ENCODE measurements at places on chromosomes 11 and 22.

DNA sequence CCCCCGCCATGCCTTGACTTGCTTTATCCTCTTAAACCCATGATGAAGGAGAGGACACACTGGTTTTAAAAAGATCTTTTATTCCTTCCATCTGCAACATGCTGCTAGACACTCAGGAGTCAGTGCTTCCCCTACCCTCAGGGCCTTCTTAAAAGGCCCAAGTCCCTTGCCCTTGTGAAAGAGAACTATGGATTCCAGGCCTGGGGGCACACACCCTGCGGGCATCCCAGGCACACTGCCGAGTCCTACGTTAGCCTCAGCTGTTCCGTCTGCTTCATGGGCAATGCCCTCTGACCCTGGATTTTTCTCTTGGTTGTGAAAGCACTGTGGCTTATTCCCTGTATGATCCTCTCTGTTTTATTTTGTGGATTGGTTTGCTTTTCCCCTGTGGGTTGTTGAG is 35.1 kb upstream of the RAB1B start:
- no peak for DNase-seq

DNA sequence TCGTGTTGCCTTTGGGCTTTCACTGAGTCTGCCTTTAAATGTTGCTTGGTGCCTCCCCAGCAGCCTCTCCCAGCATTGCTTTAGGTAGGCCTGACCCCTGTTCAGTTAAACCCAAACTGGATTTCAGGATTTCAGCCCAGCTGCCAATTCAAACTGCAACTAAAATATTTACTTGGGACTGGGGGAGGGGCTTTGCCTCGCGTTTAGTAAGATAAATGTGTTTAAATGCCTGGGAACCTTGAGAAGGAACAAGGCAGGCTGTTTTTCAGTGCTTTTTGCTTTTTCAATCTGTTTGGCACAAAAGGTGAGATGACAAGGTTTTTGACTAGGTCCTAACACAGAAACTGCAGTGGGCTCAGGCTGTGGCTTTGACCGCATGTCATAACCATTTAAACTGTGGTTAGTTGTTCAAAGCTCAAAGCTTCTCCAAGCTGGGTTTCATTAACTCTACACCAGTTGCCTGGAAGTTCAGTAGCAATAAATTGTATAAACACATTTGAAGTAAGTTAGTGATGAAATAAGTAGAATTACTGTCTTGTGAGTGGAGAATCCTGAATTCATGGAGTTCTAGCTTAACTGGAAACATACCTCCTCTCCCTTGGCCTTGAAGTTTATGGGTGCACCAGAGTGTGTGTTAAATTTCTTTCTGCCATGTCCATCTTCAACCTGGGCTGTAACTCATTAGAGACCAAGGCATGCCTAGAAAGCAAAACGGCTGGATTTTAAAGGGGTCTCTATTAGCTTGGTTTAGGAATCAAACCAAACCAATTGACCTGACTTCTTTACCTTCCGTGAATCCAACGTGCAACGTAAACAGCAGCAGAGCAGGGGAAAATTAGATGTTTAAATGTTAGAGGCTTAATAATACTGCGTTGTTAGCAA is 3.6 kb downstream of the PKNOX2 start:
- DNase-seq = no peak

DNA sequence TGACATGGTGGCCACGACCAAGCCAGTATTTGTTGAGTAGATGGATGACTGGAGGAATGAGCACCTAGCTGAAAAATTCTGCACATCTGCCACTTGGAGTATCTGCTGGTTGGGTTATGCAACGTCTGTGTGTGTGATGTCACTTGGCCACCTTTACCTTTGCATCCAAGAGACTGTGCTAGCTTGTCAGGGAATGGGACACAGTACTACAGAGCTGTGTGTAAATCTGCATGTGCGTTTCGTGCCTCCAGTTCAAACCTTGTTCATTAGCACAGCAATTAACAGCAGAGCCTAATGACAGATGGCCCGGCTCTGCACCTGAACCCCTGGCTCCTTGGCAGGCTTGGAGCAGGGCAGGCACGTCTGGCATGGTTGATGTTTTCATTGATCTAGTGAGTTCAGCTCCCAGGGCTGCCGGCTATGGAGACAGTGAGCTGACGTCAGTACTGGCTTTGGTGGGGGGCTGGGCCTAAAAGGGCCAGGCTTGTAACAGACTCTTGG is 188.4 kb upstream of the NAV2 start:
- DNase-seq = no peak

DNA sequence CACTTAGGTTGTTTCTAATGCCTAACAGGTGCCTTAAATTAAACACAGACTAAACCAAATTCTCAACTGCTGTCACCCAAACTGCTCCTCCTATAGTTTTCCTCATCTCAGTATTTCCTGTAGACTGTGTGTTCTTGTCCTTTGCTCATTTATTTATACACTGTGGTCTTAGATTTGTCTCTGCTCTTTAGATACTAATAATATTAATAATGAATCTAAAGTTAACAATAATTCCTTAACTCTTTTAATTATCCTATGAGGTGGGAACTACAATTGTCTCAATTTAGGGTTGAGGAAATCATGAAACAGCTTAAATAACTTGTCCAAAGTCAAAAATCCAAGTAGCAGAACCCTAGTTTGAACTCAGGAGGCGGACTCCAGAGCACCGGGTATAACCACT is 43.9 kb upstream of the YPEL1 start:
- no peak for DNase-seq

DNA sequence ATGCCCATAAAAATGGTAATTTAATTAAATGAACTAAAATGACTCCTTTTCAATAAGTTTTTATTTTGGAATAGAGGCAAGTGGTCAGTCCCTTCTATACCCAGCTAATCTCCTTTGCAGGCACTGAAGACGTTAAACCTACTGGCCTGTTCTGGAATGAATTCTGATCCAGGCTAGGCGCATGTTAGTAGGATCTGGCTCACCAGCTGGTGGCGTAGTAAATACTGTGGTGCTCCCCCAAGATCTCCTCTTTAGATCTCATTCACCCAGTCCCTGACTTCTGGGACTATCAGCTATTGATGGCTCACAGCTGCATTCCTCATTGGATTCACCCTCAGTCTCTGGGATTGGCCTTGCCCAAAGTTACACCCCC is 173.7 kb upstream of the DDI1 start:
- DNase-seq = no peak

DNA sequence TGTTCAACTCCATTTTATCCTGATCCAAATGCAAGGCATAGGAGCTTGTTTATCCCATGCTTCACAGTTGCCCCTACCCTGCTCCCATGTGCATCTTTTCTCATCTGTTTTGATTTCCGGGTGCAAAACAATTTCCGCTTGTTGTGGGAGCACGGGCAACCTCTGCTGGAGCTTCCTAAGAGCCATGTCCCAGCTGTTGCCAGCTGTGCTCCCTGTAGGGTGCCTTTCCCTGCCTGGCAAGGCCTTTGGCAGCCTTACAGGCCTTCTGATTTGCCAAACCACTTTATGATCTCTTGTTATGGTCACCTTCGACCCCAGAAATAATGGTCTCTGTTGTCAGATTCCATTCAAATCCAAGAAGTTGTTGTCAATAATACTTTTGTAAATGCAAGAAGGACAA is 1038.5 kb downstream of the OPCML start:
- DNase-seq = no peak

GRCh38 chr11:128909438-128910125 is 18.4 kb downstream of the KCNJ5 start:
- no peak for DNase-seq

DNA sequence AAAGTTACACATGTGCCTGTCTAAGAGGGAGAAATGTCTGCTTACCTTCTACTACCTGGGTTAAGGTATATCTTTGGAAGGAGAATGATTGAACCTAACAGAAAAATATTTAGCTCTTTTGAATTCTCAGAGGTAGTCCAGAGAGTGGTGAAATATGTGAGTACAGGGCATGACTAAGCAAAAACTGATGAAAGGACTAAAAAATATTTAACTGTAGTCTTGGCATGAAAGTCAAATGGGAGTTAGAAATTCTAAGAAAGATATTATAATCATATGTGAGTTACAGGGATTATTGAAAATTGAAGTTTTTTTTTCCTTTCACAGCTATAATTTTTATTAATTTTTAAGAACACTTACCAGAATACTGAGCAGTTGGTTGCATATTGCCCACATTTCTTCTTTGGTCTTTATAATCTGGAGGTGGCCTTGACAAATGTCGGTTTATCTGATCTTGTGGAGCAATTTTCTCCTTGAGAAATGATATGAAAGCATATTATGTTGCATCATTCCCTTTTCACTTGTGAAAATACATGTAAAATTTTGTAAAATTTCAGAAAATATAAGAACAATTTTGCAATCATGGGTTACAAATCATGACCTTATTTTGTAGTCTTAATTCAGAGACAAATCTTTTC is 61.4 kb upstream of the MTMR2 start:
- no peak for DNase-seq

GRCh38 chr11:9691865-9692264 is 28.0 kb downstream of the SWAP70 start:
- no peak for DNase-seq

GRCh38 chr11:27770576-27770975 is 70.3 kb upstream of the BDNF start:
- DNase-seq = no peak

DNA sequence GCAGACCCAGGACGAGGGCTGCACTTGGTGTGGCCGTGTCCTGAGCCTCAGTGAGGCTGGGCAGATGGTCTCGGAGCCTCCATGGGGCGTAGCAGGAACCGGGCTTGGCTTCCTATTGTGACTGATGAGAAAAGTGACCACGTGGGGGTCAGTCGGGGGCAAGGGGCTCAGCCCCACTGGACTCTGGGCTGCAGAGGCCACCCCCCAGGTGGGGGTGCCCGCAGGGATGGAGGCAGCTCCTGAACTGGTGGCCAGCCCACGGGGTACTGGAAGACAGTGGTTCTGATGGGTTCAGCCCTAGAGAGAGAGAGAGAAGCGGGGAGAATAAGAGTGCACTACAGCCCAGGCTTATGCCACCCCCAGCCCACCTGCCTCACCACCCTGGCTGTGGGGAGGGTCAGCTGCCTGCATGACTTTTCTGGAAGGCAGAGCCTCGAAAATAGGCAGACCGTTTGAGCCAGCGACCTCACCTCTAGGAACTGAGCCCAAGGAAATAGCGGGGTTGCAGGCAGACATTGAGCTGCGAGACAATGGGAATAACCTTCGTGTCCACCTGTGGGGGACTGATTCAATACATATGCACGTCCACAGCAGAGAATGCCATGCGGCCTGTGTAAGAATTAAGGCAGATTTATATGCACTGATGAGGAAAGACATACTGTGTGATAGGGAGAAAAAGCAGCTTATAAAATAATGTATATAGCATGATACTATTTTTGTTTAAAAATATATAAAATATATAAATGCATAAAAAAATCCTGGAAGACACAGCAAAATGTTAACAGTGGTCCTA is 11.5 kb downstream of the CABP7 start:
- no peak for DNase-seq

DNA sequence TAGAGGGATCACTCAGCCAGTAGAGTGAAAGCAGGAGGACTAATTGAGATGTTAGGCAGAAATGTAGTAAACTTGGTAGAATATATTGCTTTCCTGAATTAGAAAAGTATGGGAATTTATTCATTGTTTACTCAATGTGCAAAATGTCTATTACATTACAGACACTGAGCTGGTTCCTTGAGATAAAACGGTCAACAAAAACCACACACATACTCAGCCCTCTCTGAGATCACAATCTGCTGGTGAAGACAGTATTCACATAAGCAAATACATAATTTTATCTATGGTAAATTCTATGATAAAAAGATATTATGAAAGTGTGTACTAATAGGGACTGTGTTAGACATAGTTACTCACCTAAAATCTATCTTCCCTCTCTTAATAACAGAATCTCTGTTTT is 833.5 kb downstream of the KCNA4 start:
- DNase-seq = no peak

DNA sequence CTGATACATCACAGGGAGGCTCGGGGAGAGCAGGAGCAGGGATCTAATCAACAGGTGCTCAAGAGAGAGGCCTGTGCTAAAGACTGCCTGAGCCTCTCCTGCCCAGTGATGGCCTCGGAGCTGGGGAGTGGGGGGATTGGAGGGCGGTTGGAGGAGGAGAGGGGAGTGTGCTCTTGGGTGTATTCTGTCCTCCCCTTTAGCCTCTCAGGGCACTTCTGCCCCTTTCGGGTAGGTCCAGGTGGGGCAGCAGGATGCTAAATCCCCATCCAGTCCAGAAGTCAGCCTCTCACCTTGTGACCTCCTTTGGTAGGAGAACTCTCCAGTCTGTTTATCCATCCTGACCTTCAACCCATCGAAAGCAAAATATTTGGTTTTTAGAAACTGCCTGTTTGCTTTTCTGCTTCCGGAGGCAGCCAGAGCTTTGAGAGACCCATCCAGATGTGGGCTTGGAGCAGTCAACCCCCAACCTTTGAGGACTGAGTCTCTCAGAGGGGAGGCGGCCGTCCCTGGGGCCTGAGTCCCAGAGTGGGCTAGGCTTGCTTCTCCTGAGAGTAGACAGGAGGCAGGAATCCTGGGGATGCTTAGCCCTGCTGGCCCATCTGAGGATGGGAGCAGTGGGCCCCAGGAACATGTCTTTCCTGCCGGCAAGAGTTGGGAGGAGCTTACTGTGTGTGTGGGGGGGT is 105.2 kb upstream of the SYT13 start:
- no peak for DNase-seq

GRCh38 chr11:110738641-110739040 is 26.4 kb upstream of the ARHGAP20 start:
- no peak for DNase-seq

DNA sequence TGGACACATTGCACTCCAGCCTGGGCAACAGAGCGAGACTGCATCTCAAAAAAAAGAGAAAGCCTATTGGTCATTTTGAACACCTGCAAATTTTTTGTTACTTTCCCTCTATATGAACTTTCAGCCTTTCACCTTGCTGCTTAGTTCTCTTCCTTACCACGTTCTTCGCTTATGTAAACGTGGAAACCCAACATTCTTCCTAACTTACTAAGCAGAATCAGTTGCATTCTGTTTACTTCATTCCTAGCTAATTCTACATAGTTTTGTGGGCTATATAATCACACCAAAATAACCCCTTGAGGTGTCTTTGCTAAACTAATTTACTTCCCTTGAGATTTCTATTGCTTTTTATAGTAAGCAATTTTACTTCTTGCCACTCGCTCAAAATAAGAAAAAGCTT is 23.2 kb downstream of the MS4A4A start:
- no peak for DNase-seq

DNA sequence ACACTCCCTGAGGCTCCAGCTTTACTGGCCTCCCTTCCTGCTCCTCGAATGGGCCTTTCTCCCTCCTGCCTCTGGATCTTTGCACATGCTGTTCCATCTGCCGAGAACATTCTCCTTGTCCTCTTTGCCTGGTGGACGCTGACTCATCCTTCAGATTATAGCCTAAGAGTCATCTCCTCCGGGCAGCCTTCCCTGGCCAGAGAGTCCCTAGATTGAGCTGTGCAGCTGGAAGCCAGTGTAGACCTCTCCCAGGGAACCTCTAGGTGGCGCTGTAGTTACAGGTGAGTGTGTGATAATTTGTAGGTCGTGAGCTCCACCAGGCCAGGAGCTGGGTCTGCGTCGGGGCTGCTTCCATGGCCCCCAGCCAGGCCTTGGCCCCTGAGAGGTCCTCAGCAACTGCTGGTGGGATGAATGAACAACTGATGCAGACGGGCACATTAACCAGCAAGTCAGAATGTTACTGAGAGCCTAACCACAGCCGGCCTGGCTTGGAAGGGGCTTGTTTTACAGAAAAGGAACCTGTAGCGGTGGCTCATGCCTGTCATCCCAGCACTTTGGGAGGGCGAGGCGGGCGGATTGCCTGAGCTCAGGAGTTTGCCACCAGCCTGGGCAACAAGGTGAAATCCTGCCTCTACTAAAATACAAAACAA is 8.7 kb downstream of the PNPLA5 start:
- no peak for DNase-seq
